ENCODE measurements at places on chromosomes 2 and 18.

GRCh38 chr2:74847070-74847858 is 13.3 kb downstream of the HK2 start:
- no peak for DNase-seq

DNA sequence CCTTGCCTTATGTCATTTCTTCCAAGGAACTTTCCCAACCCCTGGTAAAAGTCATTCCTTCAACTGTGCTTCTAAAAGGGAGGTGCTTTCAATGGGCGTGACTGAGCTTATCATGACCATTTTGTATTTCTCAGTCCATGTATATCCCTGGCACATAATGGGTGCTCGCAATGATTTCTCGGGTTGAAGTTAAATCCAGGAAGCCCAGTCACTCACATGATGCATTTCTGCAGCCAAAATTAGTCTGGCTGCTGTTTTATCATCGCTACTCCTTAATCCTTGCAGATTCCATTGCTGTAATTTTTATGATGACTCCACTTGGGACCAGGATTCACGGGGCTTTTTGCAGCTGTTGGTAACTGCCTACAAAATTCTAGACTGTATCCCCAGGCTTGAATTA is 25.9 kb upstream of the RFX8 start:
- DNase-seq: no peak

DNA sequence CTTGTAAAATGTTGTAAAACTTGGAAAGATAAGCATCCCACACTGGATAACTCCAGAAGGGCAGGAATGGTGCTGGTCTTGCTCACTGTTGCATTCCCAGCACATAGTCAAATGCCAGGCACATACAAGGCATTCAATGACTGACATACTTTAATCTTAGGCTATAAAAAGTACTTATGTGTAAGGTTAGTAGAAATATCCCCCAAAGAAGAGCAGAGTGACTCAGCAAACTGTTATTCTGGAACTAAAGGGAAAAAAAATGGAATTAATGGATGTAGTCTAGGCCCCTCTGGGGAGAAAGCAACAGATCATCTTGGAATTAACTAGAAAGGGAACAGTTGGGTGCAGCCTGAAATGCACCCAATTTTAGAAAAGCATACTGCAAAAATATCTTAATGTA is 9.0 kb downstream of the ZBTB14 start:
- DNase-seq: no peak

GRCh38 chr18:49070552-49070951 is 119.8 kb upstream of the SMAD7 start:
- no peak for DNase-seq

- DNase-seq: no peak
Observed at GRCh38 chr2:75416420-75417342, 144.1 kb downstream of the EVA1A start.

- DNase-seq: no peak
Observed at GRCh38 chr18:73462092-73462491, 594.3 kb upstream of the NETO1 start.

- peak; percentile 53 for DNase-seq
Observed at GRCh38 chr2:209382775-209383174, 41.1 kb upstream of the MAP2 start.

- DNase-seq: no peak
Observed at GRCh38 chr2:24881623-24882022, 38.4 kb downstream of the ADCY3 start.

- peak; percentile 14 for DNase-seq
Observed at GRCh38 chr2:201466050-201466675, 14.6 kb downstream of the STRADB start.

- no peak for DNase-seq
Observed at GRCh38 chr2:27989149-27989548, 98.6 kb downstream of the BABAM2 start.

DNA sequence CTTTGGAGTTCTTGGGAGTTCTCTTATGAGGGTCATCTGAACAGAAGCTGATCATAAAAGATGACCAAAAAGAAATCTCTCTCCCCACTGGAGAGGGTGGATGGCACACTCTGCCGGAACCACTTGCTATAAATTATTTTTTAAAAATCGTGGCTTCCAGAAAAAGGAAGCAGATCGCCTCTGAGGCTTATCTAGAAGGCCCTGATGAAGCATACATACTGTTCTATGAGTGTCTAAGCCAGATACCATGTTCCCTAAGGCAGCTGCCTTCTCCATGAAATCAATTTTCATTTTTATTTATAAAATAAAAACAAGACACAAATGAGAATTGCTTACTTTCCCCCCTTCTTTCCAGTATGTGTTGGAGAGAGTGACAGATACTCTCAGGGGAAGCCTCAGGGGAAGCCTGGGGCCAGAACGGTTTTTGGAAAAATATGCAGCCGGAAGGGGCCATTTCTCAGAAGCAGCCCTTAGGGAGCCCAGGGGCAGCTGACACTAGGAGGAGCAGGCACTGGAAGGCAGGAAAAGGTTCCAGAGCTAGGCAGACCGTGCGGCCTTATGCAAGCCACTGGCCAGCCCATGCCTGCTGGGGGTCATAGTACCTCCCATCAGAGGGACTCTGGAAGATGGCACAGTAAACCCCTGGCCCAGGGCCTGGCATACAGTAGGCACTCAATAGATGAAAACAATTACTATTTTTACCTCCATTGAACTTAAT is 130.6 kb downstream of the CABLES1 start:
- no peak for DNase-seq

DNA sequence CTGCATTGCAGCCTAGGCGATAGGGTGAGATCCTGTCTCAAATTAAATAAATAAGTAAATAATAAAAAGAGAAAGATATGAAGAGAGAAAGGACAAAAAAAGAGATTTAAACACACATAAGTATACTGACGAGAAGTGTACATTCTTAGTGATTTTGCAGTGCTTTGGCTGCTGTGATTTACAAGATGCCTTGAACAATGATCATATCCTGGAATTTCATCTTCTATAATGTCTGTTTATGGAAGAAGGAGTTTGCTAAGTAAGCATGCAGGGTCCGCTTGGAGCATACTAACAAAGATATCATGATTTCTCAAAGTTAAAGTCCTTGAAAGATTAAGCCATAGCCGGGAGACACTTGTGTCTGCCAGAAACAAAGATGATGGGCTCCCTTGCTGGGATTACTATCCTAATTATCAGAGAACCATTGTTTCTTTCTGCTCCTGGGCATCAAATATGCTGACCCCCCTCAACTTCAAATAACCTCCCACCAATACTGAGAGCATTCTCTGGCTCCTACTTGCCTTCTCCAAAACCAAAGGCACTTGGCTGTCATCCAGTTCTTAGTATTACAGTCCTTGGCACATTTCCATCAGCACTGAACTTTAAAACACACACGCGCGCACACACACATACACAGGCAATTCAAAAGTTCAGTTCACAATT is 47.5 kb upstream of the STAM2 start:
- no peak for DNase-seq

GRCh38 chr2:170026361-170026760 is 151.6 kb upstream of the MYO3B start:
- DNase-seq: no peak

GRCh38 chr2:133324150-133324561 is 244.1 kb downstream of the NCKAP5 start:
- DNase-seq: peak; percentile 18

All from NCI-H510A treated with DMSO at 0.1 percent for 48 hours (cell line).